NCI-H1694 (cell line): ENCODE measurements at places on chromosomes 12 and 14.
A peak's percentile ranks its signal among the peaks of the same experiment; 100 is the strongest.

DNA sequence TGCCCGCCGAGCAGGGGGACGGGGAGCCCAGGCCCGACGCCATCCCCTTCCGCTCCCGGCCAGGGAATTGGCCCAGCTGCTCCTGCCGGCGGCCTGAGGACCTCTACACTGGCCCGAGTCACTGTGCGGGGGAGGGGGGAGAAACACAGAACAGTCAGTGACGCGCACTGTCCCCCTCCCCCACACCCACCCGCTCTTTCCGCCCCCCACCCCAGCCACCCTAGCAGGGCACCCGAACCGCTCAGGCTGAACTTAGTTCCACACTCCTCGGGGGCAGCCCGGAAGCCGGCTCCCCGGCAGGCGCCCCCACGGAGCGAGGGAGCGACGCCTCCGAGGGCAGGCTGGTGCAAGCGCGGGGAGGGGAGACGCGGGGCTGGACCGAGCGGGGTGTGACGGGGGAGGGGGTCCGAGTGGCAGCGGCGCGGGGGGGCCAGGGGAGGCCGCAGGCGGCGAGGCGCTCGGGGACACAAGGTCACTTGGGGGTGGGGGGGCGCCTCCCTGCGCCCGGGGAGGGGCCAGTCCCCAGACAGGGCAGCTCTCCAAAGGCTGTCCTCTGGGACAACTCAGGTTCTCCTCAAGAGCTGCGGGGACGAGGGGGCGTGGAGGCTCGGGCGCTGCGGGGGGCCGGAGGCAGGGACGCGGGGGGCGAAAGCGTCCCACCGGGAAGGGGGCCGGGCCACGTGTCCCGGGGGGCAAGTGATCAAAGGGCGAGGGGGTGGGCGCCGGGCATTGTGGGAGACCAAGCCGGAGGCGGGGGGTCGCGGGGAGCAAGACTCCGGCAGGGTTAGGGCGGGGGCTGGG lies 648 bp downstream of the CHD4 start:
- no peak for DNase-seq

GRCh38 chr12:115378291-115378690 lies 694.3 kb upstream of the TBX3 start:
- peak; percentile 13 for DNase-seq

GRCh38 chr12:11496157-11496851 lies 100.9 kb upstream of the PRB2 start:
- DNase-seq: no peak

DNA sequence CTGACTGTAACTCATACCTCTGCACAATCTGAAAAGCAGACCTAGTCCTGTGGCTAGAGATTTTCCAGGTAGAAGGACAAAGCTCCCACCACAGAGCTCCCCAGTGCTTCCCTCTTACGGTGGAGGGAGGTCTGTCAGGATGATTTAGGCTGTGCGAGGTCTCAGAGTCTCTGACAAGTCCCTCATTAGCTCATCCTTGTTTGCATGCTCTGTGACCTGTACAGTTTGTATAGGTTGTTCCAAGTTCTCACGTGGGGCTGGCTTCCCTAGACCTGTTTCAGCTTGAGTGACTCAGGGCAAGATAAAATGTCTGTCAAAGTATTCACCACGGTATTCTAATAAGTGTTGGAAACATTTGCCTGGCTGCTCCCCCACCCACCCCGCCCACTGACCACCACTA lies 34.8 kb downstream of the ASCL1 start:
- DNase-seq: no peak

GRCh38 chr12:111826992-111827391 lies 15.0 kb upstream of the MAPKAPK5 start:
- no peak for DNase-seq

- DNase-seq: no peak
These were observed 495 bp downstream of the ADIPOR2 start for GRCh38 chr12:1691123-1692007.

DNA sequence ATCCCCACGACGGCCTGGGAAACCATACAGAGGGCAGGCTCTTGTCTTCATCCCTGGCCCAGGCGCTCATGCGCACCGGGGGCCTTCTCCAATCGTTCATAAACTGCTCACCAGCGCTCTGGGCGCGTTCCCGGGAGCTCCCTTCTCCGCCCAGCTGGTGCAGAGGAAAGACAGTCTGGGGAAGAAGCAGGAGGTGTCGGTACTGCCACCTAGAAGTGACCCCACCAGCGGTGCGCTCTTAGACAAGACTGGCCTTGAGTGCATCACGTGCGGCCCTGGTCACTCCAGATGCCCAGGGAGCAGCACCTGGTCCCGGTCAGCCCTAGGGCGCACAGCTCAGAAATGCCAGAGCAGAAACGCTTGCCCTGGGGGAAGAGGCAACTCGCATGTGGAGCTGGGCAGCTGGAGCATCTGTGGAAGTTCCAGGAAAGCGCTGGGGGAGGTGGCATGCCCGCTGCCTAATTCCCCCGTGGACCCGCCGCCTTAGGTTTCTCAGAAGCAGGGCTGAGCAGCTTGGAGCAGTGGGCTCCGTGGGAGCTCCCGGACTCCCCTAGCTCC lies 2.5 kb downstream of the GSC start:
- DNase-seq: no peak
